ENCODE measurements at places on chromosomes 16 and 17.

GRCh38 chr17:7856011-7856810 lies 1.1 kb downstream of the NAA38 start:
- DNase-seq, result no peak

DNA sequence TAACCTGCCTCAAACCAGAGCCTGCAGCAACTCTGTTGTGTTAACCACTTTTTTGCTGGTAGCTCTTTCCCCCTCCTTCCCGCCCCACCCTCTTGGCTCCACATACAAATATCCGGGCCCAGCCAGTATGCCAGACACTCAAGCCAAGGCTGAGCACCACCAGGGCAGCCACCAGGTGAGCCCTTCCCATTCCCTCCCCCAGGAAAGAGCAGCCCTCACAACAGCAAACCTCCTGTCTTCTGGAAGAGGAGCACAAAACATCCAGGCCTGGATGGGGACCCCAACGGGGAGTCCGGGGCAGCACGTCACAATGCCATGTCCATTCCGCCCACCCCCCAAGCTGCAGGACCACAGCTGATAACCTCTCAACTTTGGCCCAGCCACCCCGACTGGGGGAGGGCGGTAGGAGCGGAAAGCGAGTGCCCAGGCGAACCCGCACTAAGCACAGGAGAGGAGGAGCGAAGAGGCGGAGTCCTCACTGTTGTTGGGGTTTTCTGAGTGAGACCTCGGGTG lies 757 bp downstream of the ORMDL3 start:
- no peak for DNase-seq

GRCh38 chr17:81927152-81927652 lies 333 bp downstream of the MAFG start:
- DNase-seq, result no peak

DNA sequence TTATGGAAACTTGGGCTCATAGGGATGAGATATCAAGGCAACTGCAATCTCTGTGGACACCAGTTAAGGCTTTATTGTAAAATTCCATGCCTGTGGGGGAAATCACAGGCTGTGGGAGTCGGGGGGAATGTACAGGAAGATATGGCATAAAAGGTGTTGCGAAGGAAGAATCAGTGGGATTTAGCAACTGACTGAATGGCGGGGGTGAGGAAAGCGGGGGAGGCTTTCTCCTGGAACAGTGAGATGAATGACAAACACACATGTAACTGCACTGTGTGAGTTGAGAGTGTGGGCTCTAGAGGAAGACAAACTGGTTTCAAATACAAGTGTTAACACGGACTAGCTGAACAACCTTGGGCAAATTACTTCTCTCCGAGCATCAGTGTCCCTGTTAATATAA lies 143.7 kb downstream of the PRKCB start:
- DNase-seq, result no peak

- no peak for DNase-seq
These were observed 379.1 kb upstream of the CDH11 start for GRCh38 chr16:65500919-65501318.

- DNase-seq, result peak; percentile 72
These were observed 363.7 kb downstream of the SNX29 start for GRCh38 chr16:12340151-12340733.

DNA sequence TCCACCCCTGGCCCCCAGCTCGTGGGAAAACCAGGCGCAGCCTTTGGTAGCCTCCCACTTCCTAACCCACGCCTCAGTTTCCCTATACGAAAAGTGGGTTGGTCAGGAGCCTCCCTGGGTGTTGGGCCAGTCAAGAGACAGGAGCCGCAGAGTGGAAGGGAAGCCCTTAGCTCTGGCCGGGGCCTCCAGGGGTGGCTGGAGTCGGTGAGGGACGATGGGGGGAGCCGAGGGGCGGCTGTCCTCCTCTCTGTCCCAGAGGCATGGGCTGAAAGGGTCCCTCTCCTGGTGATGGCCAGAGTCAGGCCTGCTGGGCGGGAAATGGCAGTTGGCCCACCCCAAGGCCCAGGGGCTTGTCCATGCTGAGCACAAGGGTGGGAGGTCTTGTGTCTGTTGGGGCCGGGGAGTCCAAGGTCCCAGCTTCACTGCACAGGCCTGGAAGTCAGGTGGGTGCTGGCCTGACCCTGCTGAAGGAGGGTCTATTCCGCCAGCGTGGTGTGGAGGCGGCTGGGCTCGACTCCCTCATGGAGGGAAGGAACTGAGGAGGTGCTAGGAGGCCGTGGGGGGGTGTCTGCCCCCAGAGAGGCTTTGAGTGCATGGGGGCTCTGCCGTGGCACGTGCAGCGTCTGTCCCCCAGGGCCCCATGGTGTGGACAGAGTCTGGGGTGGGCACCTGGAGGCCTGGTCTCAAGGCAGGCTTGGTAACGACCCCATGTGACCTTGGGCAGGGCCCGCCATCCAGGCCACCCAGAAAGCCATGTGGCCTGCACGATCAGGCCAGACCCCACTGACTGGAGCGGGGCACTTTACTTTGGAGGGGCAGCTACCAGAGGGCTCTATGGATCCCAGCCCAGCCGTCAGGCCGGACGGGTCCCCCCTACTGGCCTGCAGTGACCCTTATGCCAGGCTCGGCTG lies 1.1 kb downstream of the SLC16A3 start:
- peak; percentile 26 for DNase-seq

DNA sequence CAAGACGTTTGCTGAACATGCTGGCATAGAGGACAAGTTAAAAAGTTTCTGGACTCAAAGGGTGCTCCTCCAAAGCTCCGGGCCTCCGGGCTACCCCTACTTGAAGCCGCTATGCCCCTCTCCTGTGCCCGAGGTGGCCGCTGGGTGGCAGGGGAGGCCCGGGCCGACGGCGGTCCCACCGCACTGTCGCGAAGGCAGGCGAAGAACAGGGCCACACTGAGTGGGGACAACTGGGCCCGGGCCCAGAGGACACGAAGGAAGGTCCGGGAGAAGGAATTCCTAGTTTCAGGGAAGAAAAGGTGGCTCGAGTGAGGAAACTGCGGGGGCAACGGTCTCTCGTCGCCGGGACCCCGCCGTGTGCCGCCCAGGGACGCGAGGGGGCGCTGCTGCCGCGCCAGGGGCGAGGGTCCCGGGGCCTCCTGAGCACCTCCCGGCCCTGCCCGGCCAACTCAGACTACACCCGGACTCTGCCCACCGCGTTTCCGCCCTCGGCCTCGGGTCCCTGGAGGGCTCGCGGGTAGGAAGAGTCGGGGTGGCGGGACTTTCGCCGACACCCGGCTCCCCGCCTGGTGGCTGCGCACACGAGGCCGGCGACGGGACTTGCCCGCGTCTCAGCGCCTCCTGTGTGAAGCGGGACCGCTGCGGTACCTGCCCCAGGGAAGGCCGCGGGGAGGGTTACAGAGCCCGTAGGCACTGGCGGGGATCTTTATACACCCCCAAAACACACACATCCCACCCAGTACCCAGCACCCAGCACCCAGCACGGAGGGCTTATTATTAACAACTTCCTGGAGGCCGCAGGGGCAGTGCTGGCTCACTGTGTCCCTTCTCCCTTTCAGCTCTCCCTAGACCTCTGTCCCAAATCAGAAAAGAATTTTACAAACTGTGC lies 772 bp upstream of the CHCT1 start:
- DNase-seq, result peak; percentile 79

- peak; percentile 98 for DNase-seq
These were observed 9.1 kb downstream of the TFAP4 start for GRCh38 chr16:4263504-4264436.

GRCh38 chr17:62675260-62675659 lies 47.8 kb downstream of the MRC2 start:
- DNase-seq, result no peak

DNA sequence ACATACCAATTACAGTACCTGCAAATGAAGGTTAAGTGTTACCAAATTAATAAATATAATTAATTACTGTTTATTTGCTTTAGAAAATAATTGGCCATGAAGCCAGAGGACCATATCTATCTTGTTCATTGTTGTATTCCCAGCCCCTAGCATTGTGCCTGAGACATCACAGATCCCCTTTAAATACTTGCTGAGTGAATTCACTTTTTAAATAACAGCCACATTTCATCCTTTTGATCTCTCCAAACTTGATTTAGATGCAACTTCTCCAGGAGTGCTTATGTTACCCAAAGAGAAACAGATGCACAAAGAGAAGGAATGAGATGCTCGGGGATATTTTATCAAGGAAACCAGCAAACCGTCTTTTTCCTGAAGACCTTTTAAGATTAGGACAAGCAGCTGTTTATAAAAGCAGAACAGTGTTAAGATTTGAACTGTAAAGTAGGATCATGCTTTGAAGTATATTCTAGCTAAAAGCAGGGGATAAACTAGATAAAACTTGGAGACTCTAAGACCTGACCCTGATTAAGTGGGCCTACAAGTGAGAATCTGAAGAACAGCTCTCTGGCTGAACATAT lies 66.3 kb downstream of the CHD9 start:
- DNase-seq, result no peak

DNA sequence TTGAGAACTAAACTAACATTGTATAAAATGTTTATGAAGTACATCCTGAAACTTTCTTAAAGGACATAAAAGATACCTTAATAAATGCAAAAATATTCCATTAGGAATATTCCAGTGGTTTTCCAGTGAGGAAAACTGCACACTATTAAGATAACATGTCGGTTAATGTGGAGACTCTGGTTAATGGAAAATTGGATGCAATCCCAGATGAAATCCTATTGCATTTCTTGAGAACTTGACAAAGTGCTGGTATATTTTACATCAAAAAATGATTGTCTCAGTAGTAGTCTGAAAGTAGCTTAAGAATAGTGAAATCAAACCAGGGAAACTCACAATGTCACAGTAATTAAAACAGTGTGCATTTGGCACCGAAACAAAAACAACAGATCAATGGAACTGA lies 202.5 kb upstream of the MON1B start:
- DNase-seq, result no peak

DNA sequence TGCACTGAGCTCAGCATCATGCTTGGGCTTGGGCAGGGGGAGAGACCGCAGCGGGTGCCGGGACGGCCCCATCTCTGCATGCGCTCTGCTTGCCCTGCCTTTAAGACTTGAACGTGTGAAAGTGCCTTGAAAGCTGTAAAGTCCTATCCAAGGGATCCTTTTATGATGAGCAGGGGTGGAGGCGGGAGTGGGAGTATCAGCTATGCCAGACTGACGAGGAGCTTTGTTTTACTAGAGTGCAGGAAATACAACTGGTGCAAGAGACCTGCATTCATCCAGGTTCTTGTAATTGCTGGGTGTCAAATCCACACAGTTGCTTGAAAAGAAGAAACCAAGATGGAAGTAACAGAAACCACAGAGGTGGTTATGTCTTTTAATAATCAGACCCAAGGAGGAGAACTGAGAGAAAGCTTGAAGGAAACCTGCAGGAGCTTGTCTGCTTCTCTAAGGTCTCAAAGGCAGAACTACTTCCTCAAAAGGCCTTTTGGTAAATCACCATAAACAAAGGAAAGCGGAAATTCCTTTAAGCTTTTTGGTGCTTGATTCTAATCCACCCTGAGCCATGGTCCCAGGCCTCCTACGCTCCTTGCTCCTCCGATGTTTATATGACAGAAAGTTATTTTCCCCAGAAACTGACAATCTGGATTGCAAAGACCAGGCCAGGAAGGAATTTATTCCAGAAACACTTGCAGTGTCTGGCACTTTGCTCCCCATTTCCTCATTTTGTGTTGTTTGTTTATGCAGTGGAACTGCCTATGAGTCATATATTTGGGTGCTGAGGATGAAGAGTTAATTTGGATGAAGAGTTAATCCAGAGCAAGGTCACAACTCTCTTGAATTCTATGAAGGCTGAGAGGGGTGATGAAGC lies 51.3 kb upstream of the FBXO47 start:
- DNase-seq, result no peak

DNA sequence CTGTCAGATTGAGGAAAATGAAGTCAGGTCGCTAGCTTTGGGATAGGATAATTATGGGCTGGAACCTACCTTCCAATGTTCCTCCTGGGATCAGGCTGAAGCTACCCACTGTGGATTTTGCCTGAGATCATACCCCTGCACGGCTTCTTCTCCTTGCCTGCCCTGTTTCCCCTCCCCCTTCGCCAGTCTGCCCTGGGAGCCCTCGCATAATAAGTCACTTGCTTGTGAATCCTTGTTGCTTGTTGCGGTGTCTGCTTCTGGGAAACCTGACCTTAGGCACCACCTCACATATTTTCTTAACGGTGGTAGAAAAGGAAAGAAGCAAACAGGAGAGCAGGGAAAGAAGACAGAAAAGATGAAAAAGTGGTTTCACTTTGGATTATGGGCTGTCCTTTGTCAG lies 13.3 kb upstream of the PMP22 start:
- no peak for DNase-seq

GRCh38 chr17:6706499-6706898 lies 6.7 kb downstream of the SLC13A5 start:
- DNase-seq, result no peak

DNA sequence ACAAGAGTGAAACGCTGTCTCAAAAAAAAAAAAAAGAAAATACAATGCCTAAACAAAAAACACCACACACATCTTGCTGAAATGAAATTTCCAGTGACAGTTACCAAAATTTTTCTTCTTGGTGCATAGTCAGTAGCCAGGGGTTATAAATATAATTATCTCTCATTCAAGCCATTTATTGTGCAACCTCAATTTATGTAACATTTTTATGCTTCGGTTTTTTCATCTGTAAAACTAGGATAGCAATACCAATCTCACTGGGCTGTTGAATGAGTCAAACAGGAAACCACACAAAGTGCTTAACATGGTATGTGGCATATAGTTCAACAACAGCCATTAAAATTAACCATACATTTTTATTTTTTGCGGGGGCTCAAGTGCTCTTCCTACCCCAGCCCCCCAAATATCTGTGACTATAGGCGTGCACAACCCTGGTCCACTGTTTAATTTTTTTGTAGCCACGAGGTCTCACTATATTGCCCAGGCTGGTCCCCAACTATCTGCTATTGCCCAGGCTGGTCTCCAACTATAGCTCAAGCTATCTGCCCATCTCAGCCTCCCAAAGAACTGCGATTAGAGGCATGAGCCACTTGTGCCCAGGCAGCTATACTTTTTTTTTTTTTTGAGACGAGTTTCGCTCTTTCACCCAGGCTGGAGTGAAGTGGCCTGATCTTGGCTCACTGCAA lies 2.6 kb downstream of the COG4 start:
- DNase-seq, result peak; percentile 63

GRCh38 chr17:67359960-67360791 lies 6.2 kb downstream of the PSMD12 start:
- DNase-seq, result no peak

DNA sequence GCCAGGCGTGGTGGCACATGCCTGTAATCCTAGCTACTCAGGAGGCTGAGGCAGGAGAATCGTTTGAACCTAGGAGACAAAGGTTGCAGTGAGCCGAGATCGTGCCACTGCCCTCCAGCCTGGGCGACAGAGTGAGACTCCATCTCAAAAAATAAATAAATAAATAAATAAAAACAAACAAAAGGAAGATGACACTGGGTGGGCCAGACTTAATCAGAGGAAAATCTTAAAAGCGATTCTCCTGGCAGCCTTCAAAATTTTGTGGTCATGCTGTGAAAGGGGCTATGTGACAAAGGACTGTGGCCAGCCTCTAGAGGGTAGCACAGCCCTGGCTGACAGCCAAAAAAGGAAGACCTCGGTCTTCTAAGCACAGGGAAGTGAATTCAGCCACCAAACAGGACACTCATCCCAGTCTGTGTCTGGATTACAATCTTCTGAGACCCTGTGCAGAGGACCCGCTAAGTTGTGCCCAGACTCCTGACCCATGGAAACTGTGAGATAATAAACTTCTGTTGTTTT lies 391.1 kb downstream of the CNTNAP4 start:
- no peak for DNase-seq

GRCh38 chr17:32445074-32445415 lies 735 bp downstream of the PSMD11 start:
- peak; percentile 57 for DNase-seq

- DNase-seq, result no peak
These were observed 146.8 kb downstream of the CRLF3 start for GRCh38 chr17:30677550-30678249.
